A549 treated with CORT108297 at 1 μM for 4 hours (cell line): ENCODE measurements at places on chromosomes 2 and 18. TPM values are rescaled to one million over a fixed set of nuclear protein-coding genes. Genes with fewer than 3 reads are reported as not detected.

Gene LDAH
- 14.7 to 23.7 TPM (median 17.9 TPM) in 5 replicates for total RNA-seq

Gene IL1RL2
- 0.05 TPM in 1 of 5 replicates, not detected in the others for total RNA-seq

Gene RAB12
- 21.7 to 31.5 TPM (median 25.7 TPM) in 5 replicates for total RNA-seq

Gene ANKAR
- total RNA-seq, result 0.68 to 2.3 TPM (median 1.7 TPM) in 5 replicates

Gene DSG1
- total RNA-seq, result not detected in 5 replicates

Gene MATN3
- 9.1 to 16.9 TPM (median 14.0 TPM) in 5 replicates for total RNA-seq

Gene MROH2A
- total RNA-seq, result 0.09 to 0.20 TPM (median 0.15 TPM) in 4 of 5 replicates, not detected in the other

Gene SERPINB3
- total RNA-seq, result 0.06 to 0.17 TPM (median 0.08 TPM) in 5 replicates

Gene MC4R
- total RNA-seq, result not detected in 5 replicates

Gene CAPN14
- total RNA-seq, result 0.02 to 0.07 TPM (median 0.03 TPM) in 4 of 5 replicates, not detected in the other

Gene MYCN
- total RNA-seq, result 0.03 TPM in 1 of 5 replicates, not detected in the others

Gene SCLY
- 20.0 to 25.8 TPM (median 22.6 TPM) in 5 replicates for total RNA-seq

Gene C2orf15
- total RNA-seq, result 0.39 to 0.95 TPM (median 0.54 TPM) in 5 replicates

Gene FHL2
- 63.4 to 81.4 TPM (median 73.1 TPM) in 5 replicates for total RNA-seq

Gene IL1F10
- not detected in 5 replicates for total RNA-seq

Gene HES6
- total RNA-seq, result 7.7 to 16.1 TPM (median 15.7 TPM) in 5 replicates

Gene PROM2
- 0.06 to 0.23 TPM in 2 of 5 replicates, not detected in the others for total RNA-seq

Gene LONRF2
- 2.5 to 3.9 TPM (median 3.4 TPM) in 5 replicates for total RNA-seq

Gene EPG5
- total RNA-seq, result 4.0 to 4.8 TPM (median 4.4 TPM) in 5 replicates

Gene ASTL
- not detected in 5 replicates for total RNA-seq

Gene DNAJC10
- total RNA-seq, result 55.3 to 75.5 TPM (median 68.9 TPM) in 5 replicates

Gene MGAT4A
- 0.98 to 2.1 TPM (median 1.3 TPM) in 5 replicates for total RNA-seq

Gene POTEI
- total RNA-seq, result 0.01 TPM in 2 of 5 replicates, not detected in the others

Gene FEV
- total RNA-seq, result not detected in 5 replicates

Gene RGPD4
- 0.03 to 0.10 TPM (median 0.07 TPM) in 5 replicates for total RNA-seq

Gene TMEFF2
- total RNA-seq, result 0.13 to 0.81 TPM (median 0.34 TPM) in 5 replicates

Gene DOK6
- not detected in 5 replicates for total RNA-seq

Gene SAG
- total RNA-seq, result not detected in 5 replicates

Gene SULT1C2
- total RNA-seq, result 0.38 to 0.72 TPM (median 0.49 TPM) in 5 replicates

Gene SCTR
- not detected in 5 replicates for total RNA-seq

Gene SERPINB12
- not detected in 5 replicates for total RNA-seq
